Fibroblast of villous mesenchyme (primary cell): ENCODE measurements at places on chromosomes 1 and 21.

DNA sequence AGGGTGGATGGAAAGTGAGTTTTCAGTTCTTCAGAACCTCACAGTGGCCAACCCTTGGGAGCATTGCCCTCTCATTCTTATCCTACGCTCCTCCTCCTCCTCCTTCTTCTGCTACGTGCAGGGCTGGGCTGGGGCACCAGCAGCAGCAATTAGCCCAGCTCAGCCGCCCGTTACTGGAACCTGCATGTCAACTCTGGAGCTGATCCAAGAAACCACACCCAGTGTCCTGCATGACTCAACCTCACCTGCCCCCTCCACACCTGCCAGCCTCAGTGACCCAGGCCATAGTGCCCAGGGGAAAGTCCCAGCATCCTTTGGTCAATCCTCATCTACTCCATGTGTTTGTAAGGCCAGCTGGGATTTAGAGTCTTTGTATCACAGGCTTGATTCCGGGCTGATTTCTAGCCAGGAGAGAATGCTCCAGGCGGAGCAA is 12.6 kb downstream of the ELF3 start:
- no peak for DNase-seq

DNA sequence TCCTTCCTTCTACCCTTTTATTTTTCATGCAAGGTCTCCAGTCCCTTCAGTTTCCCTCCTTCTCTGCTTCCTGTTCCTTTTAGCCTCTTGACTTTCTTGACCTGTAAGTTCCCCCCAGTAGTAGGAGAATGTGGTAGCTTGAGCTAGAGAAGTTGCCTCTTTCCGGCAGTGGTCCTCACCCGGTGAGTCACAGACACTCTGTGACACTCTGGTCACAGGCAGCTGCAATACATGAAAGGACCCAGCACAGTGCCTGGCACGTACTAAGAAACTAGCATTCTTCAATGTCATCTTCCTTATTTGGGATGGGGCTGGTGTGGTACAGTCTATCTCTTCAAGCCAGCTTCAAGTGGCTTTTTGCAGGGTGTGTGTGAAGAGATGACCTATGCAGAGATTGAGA is 16.0 kb downstream of the PFKFB2 start:
- DNase-seq = no peak

GRCh38 chr1:190897233-190897632 is 419.6 kb upstream of the BRINP3 start:
- no peak for DNase-seq

DNA sequence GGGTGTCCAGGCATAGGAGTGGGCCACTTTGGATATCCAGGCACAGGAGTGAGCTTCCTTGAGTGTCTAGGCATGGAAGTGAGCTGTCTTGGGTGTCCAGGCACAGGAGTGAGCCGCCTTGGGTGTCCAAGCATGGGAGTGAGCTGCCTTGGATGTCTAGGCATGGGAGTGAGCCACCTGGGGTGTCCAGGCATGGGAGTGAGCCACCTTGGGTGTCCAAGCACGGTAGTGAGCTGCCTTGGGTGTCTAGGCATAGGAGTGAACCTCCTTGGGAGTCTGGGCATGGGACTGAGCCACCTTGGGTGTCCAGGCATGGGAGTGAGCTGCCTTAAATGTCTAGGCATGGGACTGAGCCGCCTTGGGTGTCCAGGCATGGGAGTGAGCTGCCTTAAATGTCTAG is 146.3 kb downstream of the C1orf94 start:
- DNase-seq = no peak

DNA sequence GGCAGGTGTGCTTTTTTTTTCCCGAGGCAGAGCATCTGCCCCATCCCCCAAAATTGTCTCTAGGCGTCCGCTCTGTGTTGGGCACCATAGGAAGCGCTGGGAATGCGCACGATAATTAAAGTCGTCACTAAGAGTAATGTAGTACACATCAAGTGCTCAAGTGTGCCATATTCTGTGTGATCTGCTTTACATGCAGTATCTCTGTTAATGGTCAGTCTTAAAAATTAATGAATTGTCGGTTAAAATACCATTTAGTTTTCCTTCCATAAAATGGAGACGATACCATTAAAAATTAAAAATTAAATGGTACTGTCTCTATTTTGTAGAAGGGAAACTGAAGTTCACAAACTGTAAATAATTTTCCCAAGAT is 544 bp upstream of the CCT8 start:
- no peak for DNase-seq

DNA sequence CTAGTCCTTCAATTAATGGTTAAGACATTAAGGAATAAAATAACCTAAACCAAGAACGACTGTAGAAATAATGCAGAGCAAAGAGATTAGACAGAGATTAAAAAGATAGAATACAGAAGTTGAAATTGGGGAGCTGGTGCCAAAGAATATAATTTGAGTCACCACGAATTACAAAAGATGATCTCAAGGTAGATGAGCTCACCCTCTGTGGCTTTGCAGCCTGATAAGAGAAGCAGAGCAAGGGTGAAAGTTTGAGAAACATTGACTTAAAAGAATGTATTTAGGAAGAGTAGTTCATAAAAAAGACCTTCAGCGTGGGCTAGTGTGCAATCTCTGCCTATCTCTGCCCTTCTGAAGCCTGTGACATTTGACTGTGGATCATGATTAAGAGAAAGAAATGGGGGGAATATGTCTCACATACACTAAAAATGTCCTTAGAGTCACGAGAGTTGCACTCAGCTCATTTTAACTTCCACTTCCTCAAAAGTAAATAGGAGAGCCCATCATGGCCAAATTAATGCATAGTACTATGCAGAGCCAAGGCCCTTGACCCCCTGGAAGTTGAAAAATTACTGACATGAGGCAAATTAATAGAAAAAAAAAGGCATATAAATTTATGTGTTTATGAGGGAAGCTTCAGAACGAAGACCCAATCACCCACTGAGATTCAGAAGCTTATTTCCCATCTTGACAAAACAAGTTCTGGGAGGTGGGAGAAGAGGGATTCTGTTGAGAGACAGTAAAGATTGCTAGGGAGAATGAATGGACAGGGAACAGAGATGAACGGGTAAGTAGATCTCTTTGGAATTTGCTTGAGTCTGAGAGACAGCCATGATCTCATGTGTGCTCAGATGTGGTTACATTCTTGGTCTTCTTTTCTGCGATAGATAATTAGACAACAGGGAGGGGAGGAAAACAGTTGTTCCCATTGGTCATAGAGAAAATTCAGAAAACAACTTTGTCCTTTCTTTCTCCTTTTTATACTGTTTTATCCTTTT is 395.4 kb upstream of the LRRC7 start:
- peak; percentile 0 for DNase-seq

DNA sequence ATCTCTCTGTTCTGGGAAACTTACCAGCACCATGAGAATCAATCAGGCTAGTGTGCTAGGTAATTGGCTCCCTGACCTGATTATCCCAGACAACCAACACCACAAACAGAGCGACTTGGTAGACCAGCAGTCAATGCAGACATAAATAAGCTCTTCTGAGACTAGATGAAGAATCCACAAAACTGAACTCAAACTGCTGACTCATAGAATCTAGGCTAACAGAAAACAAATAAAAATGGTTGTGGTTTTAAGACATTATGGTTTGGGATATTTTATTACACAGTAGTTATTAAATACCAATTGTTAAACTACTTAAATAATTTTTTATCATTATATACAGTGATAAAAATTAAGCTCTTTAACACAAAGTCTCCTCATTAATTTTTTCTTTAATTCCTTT is 535.7 kb downstream of the COL11A1 start:
- no peak for DNase-seq

DNA sequence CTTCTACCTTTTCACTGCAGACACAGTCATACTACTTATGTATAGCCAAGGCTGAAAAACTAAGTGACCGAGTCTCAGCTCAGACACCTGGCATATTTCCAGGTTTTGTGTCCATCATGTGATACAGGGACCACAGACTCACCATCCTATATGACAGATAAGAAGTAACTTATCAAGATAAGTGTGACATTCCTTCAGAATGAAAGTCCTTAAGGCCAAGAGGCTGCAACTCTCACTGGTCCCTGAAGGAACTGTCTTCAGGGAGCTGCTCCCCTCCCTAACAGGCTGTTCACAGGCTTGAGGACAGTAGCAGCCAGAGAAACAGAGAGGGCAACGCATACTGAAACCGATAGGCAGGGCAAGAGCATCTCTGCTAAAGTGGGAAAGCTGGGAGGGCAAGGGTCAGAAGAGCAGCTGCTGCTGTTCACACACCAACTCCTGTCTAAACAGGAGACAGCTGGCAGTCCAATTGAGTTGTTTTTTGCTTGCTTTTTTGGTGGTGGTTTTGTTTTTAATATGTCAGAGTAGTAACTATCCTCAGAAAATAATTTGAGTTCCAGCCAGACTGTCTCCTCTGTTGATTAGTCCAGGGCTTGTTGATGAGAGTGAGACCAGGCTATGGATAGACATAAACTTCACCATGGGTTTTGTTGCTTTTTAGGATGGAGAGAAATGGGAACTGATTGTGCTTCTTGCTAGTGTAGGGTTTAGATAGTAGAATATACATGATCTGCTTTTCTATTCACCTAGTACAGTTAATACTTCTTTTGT is 67.7 kb downstream of the MACF1 start:
- peak; percentile 76 for DNase-seq

DNA sequence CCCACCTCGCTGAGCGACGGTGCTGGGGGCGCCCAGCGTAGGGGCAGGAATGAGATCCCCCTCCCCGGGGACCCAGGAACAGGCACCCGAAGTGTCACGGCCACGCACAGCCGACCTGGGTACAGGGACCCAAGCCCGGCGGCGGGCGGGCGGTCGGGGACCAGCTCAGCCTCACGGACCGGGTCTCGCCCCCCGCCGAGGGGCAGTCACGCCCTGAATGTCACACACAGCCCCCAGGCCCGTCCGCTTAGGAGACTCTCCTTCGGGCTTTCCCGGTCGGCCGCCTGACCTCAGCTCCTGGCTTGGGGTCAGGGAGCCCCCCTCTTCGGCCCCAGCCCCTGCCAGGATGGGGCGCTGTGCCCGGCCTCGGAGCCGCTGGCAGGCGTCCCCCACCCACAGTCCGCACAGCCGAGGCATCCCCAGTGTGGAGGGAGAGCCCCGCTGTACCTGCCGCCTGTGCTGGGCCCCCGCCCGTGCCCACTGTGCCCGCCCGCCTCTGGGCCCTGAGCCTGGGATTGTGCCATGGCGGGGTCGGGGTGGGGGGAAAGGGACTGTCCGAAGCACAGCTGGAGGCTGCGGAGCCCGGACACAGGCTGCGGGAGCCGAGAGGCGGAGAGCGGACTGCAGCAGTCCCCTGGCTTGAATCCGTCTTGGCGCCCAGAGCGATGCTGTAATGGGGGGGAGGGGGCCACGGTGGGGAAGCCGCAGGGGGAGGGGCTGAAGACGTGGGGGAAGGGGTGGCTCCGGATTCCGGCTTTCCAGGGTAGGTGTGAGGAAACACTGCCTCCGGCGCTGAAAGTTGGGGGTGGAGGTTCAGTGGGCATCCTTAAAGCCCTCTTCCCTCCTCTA is 627 bp upstream of the DLGAP3 start:
- DNase-seq = no peak

DNA sequence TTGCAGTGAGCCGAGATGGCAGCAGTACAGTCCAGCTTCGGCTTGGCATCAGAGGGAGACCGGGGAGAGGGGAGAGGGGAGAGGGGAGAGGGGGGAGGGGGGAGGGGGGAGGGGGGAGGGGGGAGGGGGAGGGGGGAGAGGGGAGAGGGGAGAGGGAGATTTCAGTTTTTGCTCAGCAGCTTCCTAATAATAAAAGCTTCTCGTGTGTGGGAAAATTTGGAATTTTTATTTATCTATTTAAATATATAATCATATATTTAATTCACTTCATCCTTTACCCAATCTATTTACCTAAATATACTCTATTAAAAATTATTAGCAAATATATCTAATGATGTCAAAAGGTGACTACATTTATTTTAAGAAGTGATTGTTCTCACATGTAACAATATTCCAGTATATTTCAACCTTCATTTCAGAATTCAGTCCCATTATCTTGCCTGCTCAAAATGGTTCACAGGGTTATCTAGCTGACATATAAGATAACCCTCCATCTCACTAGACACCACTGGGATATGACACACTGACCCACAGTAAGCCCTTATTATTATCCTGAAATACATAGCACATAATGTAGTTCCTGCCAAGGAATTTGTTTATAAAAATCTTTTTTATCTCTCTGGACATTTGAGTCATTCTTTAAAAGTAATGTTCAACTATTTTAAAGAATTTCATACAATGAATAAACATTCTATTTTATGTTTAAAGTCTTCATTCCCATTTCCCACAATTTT is 105.9 kb downstream of the GPATCH2 start:
- peak; percentile 61 for DNase-seq

DNA sequence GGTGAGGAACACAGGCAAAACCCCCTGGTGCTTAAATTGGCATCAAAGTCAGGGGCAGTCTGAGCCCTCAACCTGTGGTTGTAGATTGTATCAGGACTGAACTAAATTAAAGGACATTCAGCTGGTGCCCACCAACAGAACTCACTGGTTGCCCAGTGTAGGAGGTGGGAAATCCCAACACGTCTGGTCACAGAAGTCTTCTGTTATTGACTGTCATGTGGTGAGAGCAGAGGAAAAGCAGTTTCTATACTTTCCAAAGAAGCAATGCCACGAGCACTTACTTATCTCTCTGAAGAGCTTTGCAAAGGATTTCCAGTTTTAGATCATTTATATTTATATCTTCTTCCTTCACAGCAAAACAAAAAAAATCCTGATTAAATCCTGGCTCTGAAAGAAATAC is 15.0 kb upstream of the ACTA1 start:
- no peak for DNase-seq

GRCh38 chr1:169890761-169891538 is 2.7 kb downstream of the SCYL3 start:
- no peak for DNase-seq

- peak; percentile 17 for DNase-seq
Measured at GRCh38 chr1:154906621-154907081, 29.9 kb downstream of the PMVK start.

GRCh38 chr1:200896531-200897196 is 2.0 kb downstream of the INAVA start:
- DNase-seq = peak; percentile 80

- no peak for DNase-seq
Measured at GRCh38 chr1:52253421-52253820, 111.5 kb downstream of the ZFYVE9 start.

DNA sequence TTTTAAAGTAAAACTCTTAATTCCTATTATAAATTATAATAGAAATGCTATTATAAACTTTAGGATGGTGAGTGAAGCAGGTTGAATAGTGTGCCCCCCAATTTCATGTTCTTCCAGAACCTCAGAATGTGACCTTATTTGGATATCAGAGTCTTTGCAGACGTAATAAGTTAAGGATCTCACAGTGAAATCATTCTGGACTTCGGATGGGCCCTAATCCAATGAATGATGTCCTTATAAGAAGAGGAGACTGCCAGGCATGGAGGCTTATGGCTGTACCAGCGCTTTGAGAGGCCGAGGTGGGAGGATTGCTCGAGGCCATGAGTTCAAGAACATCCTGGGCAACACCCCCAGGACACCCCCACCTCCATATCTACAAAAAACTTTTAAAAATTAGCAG is 9.4 kb upstream of the MT1HL1 start:
- DNase-seq = no peak

GRCh38 chr1:110308247-110308646 is 30.9 kb upstream of the RBM15 start:
- peak; percentile 79 for DNase-seq
